DMS 273 treated with DMSO at 0.1 percent for 48 hours (cell line): ENCODE measurements at places on chromosomes 5 and 9.
A peak's percentile ranks its signal among the peaks of the same experiment; 100 is the strongest.

GRCh38 chr9:129889941-129890717 lies 54.9 kb downstream of the USP20 start:
- no peak for DNase-seq

GRCh38 chr5:139635606-139636206 lies 12.4 kb upstream of the CXXC5 start:
- DNase-seq = peak; percentile 77

- no peak for DNase-seq
Measured at GRCh38 chr9:105114318-105114717, 130.1 kb upstream of the SLC44A1 start.

GRCh38 chr9:93133681-93134014 lies 403 bp downstream of the NINJ1 start:
- no peak for DNase-seq

- DNase-seq = no peak
Measured at GRCh38 chr5:174409070-174409469, 315.3 kb upstream of the MSX2 start.

- DNase-seq = no peak
Measured at GRCh38 chr9:93477397-93477796, 24.0 kb upstream of the FAM120AOS start.

DNA sequence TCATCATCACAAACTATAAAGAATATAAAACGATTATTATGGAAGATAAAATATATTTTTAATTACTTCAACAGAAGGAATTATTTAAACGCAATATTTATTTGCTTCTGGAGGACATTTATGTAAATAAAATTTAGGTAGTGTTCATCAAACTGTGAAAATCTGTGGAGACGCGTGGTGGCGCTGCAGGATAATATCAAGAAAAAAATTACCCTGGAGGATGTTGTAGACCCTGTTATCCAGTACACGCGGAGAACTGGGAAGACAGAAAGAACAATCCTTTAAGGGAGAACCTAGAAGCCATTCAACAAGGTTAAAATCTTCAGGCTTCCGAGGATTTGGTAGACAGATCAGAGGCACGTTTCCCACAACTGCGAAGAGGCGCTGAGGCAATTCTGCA lies at the start of gene PCDHB12:
Gene PCDHB12 (plus strand): TSS at position 242 of the 400 bp plus-strand sequence. CDS start 189 bp downstream, outside the sequence.
- no peak for DNase-seq

DNA sequence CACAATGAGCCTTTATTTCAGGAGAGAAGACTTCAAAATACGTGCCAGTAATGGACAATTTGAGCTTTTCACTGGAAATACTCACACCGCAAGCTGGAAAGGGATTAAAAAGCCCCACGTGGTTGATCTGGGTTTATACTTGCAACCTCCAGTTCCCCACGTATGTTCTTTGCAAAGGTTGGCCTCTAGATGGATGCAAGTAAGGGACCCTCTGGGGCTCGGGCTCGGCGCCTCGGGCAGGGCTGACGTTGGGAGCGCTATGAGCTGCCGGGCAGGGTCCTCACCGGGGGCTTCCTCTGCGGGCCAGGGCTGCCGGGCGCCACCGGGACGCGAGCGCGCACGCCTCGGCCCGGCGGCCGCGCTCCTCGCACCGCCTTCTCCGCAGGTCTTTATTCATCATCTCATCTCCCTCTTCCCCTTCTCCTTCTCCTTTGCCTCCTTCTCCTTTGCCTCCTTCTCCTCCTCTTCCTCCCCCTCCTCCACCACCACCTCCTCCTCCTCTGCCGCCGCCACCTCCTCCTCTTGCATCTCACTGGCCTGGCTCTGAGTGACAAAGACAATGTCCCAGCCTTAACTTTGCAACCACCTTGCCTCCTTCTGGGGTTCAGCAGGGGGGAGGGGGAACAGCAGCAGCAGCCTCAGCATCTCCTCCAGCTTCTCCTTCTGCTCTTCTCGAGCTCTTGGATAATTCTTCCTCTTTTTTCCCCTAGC lies 701 bp upstream of the ZNF462 start:
- DNase-seq = no peak

DNA sequence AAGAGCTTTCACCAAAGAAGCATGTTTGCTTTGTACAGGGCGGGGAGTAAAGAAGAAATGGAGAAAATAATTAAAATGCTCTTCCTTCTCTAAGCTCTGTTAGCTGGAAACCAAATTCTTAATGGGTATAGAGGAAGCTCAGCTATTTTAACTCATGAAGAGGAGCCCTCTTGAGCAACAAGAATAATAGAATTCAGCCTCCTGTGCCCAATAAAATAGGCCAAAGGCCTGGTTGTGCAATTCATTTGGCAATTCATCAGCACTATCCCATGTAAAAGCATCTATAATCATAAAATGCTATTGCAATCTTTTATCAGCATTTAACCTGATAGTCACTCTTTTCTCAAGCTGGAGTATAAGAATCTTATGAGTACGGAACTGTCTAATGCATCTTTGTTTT lies 133.6 kb upstream of the CDH6 start:
- DNase-seq = no peak

DNA sequence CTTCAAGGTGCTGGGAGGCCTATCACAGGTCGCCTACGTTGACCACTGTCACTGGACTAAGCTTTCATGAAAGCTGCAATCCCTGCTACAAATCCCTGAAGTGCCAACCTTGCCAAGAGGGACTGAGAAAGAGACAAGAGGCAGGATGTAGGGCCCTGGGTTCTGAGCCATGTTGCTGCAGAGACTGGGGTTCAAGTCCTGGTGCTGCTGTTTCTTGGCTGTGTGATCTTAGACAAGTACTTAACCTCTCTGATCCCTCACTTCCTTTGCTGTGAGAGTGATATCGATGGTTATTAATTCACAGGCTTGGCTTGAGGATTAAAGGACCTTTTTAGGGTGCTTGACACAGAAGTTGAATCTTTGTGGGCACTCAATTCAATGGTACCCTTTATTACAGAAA lies 15.5 kb downstream of the CSF1R start:
- no peak for DNase-seq

DNA sequence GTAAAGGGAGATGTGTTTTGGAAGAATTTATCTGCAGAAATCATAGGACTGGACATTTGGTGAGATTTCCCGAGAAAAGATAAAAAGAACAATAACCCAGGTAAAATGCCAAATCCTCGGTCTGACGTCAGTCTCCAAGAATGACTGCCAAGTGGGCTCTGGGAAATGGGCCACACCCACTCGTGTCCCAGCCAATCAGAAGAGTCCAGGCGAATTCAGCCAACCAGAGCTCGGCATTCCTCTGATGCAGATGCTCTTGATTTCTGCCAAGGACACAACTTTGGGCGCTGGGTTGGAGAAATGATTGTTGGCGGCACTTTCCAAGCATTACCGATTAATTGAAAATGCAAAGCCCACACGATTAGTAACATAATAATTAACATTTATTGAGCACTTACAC lies 73.3 kb downstream of the FGF18 start:
- DNase-seq = peak; percentile 63

- DNase-seq = no peak
Measured at GRCh38 chr9:24931894-24932293, 386.2 kb upstream of the IZUMO3 start.

- DNase-seq = no peak
Measured at GRCh38 chr9:137130176-137130755, 8.7 kb upstream of the GRIN1 start.

- DNase-seq = no peak
Measured at GRCh38 chr9:68476422-68476821, 64.3 kb downstream of the TMEM252 start.
